ENCODE measurements at places on chromosomes 11 and 22. TPM values are rescaled to one million over a fixed set of nuclear protein-coding genes. Genes with fewer than 3 reads are reported as not detected.

Gene TMX2
- 32.7 TPM for total RNA-seq

Gene PVALB
- total RNA-seq, result 15.2 TPM

Gene ALDH3B1
- 19.0 TPM for total RNA-seq

DNA sequence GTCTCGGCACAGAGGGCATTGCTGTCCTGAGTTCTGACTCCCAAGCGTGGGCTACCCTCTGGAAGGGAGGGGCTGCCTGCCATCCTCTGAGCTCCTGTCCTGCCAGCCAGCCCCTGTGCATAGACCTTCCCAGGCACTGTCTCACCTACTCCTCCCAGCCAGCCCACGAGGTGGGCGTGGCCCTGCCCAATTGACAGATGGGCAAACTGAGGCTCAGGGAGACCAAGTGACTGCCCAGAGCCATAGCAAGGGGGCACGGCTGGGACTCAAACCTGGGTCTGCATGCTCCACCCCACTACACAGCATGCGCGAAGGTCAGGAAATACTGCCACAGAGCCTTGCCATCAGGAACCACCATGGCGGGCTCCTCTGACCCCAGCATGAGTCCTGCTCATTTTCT lies 29.4 kb upstream of the PRR5 start:
- DNase-seq, result no peak

- no peak for DNase-seq
These were observed 132.9 kb upstream of the BLID start for GRCh38 chr11:122248939-122249338.

GRCh38 chr11:34259087-34259486 lies 98.7 kb downstream of the ABTB2 start:
- DNase-seq, result peak; percentile 84

All from umbilical cord (tissue), 2 donors.